ENCODE measurements at places on chromosomes 6 and 20.

GRCh38 chr6:47301441-47301840 lies 8.3 kb downstream of the TNFRSF21 start:
- DNase-seq, result no peak

DNA sequence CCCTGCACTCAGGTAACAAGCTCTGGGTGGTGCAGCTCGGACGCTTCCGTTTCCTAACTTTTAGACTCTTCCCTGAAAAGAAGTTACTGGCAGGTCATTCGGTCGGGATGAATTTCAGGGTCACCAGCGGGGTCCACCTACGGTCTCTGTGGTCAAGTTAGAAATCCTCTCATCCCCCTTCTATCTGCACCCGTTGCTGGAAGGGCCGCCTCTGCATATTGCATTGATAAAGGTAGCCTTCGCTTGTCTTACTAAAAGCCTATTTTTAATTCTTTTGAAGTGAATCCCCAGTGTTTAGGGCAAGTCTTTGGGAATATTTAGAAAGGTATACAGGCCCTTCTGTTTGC lies 47.3 kb downstream of the LRRN4 start:
- DNase-seq, result no peak

DNA sequence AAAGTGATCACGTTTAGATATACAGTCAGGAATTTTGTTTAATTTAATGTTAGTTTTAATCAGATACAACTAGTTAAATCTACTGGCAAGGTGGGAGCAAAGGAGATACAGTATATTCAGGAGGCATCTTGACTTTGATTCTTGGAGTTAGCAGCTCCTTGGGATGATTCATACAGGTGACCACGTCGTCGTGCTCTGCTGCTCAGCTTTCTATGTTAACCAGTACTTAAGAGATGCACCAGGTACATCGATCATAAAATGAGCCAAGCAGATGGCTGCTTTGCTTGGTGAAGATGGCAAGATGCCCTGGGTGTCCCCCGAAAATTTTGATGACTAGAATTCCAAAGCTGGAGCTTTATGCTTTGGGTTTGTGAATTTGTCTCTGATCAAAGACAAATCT lies 64.7 kb downstream of the TBC1D7 start:
- no peak for DNase-seq

GRCh38 chr6:42471142-42471541 lies 19.4 kb upstream of the TRERF1 start:
- no peak for DNase-seq

- DNase-seq, result no peak
Observed at GRCh38 chr20:50373674-50374286, 136.4 kb upstream of the PTPN1 start.

DNA sequence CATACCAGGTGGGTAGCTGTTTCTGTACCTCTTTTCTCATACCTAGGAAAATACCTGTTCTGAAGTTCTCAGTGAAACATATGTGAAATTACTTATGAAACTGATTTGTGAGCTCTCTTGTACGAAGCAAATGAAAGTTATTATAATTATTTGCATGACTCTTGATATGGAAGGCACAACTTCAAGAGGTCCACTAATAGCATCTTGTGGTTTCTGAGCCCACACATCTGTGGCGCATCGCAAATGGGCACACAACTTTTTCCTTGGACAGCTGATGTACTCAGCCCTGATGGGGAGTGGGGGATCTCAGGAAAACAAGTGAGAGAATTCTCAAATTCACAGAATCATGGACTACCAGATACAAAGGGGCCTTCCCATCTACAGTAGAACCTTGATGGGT lies 432.3 kb downstream of the CD83 start:
- DNase-seq, result no peak

- DNase-seq, result peak; percentile 87
Observed at GRCh38 chr6:159968295-159969203, at the start of gene IGF2R. Gene IGF2R (plus strand): TSS chr6:159969082. CDS start chr6:159969247, 165 bp downstream.

- no peak for DNase-seq
Observed at GRCh38 chr6:169843110-169843509, 91.7 kb downstream of the ERMARD start.

DNA sequence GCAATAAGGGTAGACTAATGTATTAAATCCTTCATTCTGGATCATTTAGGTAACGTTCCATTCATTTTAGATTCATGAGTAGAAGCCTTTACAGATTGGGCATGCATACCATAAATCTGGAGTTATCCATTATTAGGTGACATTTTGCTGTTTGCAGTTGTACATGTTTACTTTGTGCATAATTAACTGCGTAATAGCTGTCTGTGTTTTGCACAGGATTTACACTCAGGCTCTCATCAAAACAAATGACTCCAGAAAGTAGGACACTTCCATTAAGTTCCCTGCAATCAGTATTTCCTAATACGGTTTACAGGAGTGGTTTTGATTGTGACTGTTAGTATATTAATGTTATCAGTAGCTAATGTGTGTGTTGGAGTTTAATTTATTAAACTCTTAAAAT lies 997.4 kb downstream of the HACE1 start:
- DNase-seq, result no peak

DNA sequence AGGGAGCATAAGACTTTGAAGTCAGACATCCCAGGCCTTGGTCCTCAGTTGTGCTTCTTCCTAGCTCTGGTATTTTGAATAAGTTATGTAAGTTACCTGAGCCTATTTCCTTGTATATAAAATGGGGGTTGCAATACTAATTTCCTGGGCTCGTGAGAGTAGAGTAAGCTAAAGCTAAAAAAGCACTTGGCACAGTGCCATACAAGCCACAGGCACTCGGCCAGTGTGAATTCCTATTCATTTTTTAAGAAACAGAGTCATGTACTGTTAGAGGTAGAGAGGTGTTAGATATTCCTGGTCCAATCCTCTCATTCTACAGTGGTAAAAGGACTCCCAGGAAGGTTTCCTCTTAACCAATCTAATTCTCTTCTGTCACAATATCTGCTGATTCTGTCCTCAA lies 79.6 kb upstream of the EPB41L1 start:
- DNase-seq, result no peak

DNA sequence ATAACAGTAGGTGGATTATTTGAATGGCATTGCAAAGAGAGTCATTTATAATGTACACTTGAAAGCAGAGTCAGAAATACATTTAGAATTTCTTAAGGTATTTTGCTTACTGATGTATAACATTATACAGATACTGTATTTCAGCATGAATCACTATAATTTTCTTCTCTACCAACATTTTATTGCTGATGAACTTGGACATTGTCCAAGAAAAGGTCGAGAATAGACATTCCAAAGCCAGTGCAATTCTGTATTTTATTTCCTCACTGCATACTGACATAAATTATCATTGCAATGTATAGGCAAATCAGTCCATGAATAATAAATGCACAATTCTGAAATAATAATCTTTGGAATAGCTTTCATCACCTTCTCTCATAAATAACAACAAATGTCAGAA lies 1420.0 kb upstream of the EYS start:
- no peak for DNase-seq

DNA sequence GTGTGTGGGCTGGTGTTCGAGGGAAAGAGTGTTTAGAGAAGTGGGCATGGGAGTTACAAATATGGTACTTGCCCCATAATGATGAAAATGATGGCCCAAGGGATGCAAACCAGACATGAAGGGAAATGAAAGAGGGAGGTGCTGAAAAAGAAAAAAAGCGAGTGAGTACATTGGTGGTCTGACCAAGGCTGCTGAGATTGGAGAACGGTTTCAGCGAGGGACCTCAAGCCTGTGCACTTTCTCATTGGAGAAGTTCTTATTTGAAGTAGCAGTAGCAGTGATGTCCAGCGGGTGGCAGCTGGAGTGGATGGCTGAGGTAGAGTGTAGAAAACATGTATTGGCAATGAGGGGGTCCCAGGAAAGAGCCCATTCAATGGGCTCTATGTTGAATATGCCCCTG lies 54.8 kb downstream of the TNFAIP3 start:
- DNase-seq, result no peak

GRCh38 chr20:63105211-63106107 lies 98.7 kb upstream of the BHLHE23 start:
- DNase-seq, result no peak

Data from stimulated activated CD8-positive, alpha-beta memory T cell treated with anti-CD3 and anti-CD28 coated beads, Interleukin-12 subunit alpha, Interleukin-12 subunit beta, amount 100 ng/mL, for 1 hour (primary cell).